ENCODE measurements at places on chromosomes 5 and 9. TPM values are rescaled to one million over a fixed set of nuclear protein-coding genes. Genes with fewer than 3 reads are reported as not detected.

The ADCY2 gene
- total RNA-seq, result not detected

The CD274 gene
- total RNA-seq, result 36.7 TPM

The PCDHA9 gene
- total RNA-seq, result not detected

The C9orf152 gene
- total RNA-seq, result not detected
